ENCODE measurements at places on chromosomes 13 and 19.
A peak's percentile ranks its signal among the peaks of the same experiment; 100 is the strongest.

GRCh38 chr13:107832500-107833100 lies 382.7 kb downstream of the LIG4 start:
- no peak for DNase-seq

DNA sequence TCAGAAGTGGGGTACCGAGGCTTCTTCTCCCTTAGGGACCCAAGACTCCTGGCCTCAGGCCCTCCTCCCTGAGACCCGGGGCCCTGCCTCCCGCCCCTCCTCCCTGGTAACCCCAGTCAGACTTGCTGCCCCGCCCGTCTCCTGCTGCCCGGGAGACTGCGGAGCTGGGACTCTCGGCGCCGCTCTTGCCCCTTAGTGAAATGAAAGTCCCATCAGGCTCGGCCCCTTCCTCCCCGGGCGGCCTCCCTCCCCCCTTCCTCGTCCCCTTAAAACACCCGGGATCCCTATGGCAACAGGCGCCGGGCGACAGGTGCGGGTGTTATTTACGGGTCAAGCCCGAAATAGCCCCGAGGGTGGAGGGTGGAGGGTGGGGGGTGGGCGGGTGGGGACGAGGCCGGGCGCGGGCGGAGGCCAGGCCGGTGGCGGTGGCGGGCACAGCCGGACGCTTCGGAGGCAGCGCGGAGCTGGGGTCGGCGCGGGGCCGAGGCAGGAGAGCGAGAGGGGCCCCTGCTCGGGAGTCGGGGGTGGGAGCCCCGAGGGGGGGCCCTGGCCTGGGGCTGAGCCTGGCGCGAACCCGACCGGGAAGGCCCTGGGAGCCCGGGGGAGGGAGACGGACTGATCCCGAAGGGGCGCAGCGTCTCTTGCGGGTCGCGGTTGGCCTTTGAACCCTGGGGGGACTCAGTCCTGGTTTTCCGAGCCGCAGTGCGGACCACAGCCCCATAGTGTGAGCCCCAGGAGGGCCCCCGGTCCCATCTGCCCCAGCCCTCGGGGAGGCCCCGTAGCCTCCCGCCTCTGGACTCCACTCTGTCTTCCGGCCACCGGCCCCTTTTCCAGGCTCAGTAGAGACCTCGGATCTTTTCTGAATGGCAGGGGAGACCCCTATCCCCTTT lies at the start of gene CACNG6:
Gene CACNG6, plus strand, starts transcription at position 414 of the 890 bp plus-strand sequence. CDS start 1,241 bp downstream, outside the sequence.
- DNase-seq: no peak

DNA sequence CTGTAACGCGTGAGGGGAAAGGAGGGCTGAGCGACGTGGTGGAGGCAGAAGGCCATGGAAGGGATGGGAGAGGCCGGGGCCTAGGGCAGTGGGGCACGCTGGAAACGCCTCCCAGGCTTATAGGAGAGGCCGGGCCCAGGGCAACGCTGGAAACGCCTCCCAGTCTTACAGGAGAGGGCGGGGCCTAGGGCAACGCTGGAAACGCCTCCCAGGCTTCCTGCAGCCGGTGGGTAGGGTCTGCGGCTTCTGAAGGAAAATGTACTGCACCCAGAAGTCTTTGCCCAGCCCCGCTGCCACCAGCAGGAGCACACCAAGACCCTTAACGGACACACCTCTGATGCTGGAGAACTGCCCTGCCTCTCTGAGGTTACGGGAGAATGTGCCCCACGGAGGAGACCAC lies 9.1 kb downstream of the CACTIN start:
- no peak for DNase-seq

DNA sequence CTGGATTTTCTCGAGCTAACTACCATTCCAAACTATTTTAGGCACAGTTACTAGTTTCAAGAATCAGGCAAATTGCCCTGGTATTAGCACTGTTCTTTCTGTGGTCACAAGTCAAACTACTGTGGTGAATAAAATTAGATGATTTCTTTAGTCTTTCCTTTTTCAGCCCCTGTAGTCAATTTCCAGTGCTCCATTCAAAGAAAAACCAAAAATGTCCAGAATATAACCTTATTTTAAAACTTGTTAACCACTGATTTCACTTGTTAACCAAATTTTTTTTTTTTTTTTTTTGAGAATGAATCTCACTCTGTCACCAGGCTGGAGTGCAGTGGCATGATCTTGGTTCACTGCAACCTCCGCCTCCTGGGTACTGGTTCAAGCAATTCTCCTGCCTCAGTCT lies 50.6 kb upstream of the USPL1 start:
- no peak for DNase-seq

DNA sequence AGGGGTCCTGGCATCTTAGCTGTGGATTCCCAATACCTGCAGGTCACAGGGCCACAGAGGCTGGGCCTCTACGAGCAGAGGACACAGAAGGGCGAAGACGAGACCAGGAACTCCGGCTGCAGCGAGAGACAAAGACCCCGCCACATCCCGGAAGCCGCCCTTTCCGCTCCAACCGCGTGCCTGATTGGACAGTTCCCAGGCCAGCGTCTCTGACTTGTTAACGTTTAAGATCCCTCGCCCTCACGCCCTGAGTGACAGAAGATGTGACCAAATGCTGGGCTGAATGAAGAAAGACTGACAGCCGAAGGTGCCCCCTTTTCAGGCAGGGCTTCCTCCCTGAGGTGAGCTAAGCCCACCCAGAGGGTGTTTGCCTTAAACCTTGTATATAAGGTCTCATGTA lies at the start of gene ZNF98:
Gene ZNF98, minus strand, starts transcription at position 136 of the 400 bp plus-strand sequence. Its CDS starts 122 bp downstream, at position 14.
- no peak for DNase-seq

DNA sequence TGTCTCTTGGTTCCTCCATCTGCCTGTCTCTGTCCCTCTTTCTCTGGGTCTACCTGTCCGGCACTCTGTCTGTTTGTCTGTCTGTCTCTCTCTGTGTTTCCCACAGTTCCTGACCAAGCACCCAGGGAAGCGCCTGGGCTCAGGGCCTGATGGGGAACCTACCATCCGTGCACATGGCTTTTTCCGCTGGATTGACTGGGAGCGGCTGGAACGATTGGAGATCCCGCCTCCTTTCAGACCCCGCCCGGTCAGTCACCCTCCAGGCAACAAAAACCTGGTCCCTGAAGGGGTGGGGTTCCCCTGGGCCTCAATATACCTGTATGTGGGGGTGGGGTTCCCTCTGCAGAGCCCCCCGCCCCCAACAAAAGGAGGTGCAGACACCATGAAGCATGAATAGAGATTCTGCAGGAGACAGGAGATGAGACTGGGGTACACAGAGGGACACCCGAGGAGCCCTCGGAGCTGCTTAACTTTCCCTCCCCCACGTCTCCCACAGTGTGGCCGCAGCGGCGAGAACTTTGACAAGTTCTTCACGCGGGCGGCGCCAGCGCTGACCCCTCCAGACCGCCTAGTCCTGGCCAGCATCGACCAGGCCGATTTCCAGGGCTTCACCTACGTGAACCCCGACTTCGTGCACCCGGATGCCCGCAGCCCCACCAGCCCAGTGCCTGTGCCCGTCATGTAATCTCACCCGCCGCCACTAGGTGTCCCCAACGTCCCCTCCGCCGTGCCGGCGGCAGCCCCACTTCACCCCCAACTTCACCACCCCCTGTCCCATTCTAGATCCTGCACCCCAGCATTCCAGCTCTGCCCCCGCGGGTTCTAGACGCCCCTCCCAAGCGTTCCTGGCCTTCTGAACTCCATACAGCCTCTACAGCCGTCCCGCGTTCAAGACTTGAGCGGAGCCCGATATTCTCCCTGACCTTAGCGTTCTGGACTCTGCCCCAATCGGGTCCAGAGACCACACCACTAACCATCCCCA lies 2.6 kb upstream of the CACNG7 start:
- peak; percentile 71 for DNase-seq

DNA sequence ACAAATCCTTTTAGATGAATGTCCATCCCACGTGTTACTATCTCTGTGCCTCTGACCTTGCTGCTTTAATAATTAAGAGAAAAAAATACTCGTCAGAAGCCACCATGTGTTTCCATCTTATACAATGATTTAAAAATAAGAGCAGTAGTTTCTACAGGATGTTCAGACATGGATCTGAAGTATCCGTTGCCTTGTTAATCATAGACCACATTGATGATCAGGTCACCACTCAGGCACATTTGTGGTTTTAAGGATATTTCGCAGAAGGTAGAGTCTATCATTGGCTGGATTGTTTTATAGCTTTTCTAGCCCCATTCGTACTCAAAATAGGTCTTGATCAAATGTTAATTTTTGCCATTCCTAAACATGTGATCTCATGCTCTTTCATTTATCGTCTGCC lies 710.0 kb upstream of the ARGLU1 start:
- DNase-seq: no peak

GRCh38 chr13:64912141-64912540 lies 2318.0 kb downstream of the PCDH9 start:
- no peak for DNase-seq

- DNase-seq: no peak
These were observed 10.2 kb upstream of the EMC10 start for GRCh38 chr19:50465986-50466705.

DNA sequence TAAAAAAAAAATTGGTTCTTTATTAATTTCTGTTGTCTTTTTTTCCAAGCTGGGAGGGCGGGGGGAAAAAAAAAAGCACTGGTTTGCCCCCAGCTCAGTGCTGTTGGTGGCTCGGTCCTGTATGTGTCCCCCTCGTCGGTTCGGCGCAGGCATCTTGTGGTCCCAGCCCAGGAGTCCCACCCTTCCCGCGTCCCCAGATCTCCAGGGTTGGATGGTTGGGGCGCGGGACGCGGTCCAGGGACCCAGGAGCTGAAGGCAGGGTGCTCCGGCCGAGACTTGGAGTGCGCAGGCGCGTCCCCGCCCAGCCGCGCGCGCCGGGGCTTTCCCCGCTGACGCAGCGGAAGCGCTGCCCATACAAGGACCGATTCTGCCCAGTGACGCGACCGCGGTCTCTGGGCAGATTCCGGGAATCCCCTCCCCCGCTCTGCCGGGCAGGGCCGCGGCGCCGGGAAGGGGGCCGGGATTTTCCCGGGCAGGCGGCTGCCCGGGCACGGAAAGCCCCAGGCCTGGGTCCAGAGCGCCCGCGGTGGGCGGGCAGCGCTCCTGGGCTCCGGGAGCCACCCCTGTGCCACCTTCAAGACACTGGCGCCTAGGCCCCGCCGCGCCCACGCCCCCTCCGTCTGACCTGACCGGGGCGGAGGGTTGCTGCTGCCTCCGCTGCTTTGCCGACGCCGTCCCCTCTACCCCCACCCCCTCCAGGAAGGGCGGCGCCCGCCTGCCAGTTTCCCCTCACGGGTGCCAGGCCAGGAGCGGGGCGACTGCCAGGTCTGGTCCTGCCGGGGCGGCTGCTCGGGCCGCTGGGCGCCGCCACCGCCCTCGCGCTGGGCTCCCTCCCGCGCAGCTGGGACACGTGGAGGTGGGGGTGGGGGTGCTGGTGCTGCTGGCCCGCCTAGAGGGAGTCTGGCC lies 2.3 kb downstream of the JUNB start:
- peak; percentile 95 for DNase-seq

DNA sequence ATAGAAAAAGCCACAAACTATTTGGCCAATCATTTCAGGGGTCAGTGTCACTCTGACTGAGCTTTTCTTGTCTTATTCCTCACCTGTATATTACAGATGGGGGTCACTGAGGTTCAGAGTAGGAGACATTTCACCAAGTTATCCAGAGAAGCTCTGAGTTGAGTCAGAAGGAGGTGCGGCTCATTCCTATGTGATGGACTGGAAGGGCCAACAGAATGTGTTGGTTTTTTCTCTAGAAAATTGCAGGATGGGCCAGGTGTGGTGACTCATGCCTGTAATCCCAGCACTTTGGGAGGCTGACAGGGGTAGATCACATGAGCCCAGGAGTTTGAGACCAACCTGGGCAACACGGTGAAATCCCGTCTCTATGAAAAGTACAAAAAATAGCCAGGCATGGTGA lies 24.5 kb upstream of the ZNF83 start:
- no peak for DNase-seq

DNA sequence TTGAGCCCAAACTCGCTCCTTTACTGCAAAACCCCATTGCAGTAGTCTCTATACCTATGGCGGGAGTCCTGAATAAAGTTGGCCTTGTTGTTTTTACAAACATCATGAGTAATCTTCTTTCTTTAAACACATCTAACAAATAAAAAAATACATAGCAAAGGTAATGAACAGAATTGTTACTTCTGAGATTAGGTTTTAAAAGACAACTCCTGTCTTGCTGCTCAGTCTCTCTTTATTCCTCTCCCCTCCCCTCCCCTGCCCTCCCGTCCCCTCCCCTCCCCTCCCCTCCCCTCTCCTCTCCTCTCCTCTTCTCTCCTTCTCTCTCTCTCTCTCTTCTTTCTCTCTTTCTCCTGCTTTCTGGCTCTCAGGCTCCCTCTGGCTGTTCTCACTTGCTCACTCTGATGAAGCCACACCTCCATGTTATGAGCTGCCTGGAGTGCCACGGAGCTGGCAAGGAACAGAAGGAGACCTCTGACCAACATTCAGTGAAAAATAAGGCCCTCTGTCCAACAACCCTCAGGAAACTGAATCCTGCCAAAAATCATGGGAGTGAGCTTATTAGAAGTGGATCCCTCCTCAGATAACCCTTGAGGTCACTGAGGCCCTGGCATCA lies 300.7 kb upstream of the MIR17HG start:
- DNase-seq: no peak

DNA sequence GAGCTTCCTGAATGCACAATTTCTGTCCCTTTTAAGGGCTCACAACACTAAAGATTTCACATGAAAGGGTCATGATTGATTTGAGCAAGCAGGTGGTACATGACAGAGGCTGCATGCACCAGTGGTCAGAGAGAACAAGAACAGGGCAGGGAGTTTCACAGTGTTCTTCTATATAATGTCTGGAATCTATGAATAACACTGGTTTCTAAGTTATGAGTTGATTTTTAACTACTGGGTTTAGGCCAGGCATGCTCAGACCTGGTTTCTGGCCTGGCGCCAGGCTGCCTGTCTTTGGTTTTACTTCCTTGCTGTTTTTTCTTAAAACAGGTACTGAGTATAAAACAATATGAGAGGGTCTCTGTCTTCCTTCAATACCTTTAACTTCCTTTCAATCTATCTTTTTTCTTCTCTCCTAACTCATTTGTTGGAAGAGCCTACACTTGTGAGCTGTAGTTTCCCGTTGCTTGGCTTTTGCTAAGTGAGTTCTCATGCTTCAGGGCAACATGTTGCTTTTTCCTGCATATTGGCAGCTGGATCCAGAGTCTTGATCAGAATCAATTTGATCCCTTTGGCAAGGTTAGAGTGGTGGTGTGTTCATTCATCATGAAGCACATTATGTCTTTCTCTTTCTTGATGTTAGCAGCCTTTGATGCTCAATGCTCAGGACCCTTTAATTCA lies 38.5 kb upstream of the FGF14 start:
- no peak for DNase-seq

DNA sequence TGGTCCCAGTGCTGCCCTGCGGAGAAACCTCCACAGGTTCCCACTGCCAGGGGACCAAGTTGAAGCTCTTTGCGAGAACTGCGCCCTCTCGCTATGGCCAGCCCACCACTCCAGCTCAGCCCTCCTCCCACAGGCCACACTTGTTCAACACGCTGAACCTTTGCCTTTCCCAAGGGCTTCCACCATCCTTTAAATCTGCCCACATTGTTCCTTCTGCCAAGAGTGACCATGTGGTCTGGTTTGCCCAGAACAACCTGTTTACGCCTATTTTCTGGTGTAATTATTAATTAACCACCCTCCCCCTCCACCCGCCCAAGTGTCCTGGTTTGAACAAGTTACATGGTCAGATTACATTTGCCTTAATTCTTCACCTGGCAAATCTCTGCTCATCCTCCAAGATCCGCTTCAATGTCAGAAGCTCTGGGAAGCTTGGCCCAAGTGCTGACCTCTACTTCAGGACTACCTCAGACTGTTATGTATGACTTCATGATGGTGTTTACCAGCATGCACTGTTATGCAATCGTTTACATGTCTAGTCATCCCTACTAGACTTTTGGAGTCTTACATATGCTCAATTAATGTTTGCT lies 12.0 kb upstream of the USP12 start:
- no peak for DNase-seq
